ENCODE measurements at places on chromosomes 3 and 15.

GRCh38 chr15:74802290-74802689 is 10.3 kb upstream of the LMAN1L start:
- DNase-seq: no peak

DNA sequence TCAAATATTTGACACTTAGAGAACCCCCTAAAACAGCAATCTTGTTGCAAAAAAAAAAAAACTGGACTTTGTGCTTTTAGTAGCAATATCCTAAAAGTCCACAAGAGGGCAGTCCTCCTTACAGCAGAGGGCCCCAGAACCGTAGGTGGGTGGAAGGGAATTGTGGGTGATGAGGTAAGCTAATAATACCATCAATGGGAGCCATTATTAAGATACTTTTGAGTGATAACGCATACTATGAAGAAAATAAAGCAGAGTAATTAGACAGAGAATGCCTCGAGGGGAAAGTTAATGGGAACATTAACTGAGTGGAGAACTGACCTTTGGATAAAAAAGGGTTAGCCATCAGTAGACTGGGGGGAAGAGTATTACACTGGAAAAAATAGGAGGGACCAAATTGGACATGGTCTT is 229.9 kb downstream of the THRB start:
- no peak for DNase-seq

DNA sequence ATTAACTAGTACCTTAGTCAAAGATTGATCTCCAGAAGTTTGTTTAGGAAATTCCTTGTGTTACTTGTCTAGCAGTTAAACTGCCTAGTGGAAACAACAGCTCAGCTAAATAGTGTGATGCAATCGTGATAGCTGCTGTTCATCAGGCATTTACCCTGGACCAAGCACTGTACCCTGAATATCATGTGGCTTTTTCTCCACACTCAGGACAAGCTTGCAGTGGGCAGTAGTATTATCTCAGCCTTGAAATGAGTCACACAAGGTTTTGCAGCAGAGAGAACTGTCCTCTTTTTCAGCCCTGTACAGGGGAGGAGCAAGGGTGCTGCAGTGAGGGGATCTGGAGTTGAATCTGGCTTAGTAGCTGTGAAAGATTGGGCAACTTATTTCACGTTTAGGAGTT is 208.4 kb downstream of the TP63 start:
- peak; percentile 77 for DNase-seq

GRCh38 chr15:69843276-69843899 is 254.3 kb downstream of the TLE3 start:
- DNase-seq: no peak

- DNase-seq: no peak
These were observed 130.8 kb downstream of the MYLK start for GRCh38 chr3:123753286-123753685.

- peak; percentile 51 for DNase-seq
These were observed 115.1 kb upstream of the IQSEC1 start for GRCh38 chr3:13188181-13188779.

DNA sequence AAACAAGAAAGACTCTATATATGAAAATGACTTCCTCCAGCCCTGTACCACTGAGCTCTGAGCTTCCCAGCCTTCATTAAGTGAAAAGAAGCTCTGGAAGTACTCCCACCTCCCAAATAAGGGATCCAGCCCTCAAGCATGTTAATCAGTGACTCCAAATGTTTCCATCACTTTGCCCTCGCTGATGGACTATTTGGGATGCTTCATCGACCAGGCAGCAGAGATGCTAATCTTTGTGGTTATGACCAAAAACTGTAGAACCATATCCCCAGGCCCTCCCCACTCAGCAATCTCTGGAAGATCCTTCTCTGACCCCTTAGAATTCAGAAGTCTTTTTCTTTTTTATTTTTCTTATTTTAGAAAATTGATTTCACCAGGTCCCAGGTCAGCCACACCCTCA is 2.3 kb upstream of the CTDSPL start:
- no peak for DNase-seq

- no peak for DNase-seq
These were observed 84.0 kb downstream of the LIPC start for GRCh38 chr15:58515807-58516206.

DNA sequence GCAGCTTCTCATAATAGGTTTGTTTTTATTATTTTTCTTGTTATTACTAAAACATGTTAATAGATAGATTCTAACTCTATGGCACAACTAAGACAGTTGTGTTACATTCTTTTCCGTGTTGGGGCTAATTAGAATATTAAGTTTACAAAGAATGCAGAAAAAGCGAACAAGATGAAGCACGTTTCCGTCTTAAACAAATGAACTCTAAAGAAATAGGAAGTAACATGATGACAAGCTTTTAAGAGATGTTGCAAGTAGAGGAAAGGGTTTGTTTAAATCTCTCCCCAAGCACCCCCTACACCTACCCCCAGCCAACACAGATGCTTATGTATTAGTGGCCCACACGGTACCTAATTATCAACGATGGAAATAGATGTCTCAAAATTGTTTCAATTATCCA is 207.1 kb downstream of the TP63 start:
- DNase-seq: no peak

- no peak for DNase-seq
These were observed 690 bp downstream of the TP53BP1 start for GRCh38 chr15:43492266-43492665.

- DNase-seq: peak; percentile 13
These were observed 103.8 kb downstream of the IQCH start for GRCh38 chr15:67358391-67358790.

DNA sequence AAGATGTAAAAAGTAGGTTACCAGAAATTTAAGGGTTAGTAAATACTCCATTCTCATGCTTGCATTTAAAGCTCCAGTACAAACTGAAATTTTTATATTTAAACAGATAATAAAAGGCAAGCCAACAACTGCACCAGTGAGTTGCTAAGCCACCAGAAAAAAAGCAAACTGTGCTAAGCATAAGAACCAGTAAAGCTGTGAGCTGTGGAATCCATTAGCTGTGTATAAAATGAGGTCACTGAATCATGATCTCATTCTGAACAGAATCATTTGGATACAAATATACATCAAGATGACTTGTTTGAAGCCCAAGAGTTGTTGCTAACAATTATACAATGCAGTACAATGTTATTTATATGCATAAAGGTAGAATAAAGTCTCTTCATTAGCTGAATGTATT is 1312.2 kb downstream of the SI start:
- DNase-seq: no peak

- DNase-seq: no peak
These were observed 23.2 kb downstream of the CCR9 start for GRCh38 chr3:45909542-45909941.

GRCh38 chr15:87753539-87753938 is 503.0 kb downstream of the NTRK3 start:
- DNase-seq: no peak

- no peak for DNase-seq
These were observed 510.0 kb upstream of the ALCAM start for GRCh38 chr3:104856741-104857140.

GRCh38 chr3:30524357-30525040 is 81.9 kb upstream of the TGFBR2 start:
- no peak for DNase-seq

Measured in osteoblast (primary cell).